ENCODE measurements at places on chromosomes 2 and 18.

GRCh38 chr2:220775856-220776488 is 796.1 kb downstream of the EPHA4 start:
- DNase-seq: peak; percentile 60

DNA sequence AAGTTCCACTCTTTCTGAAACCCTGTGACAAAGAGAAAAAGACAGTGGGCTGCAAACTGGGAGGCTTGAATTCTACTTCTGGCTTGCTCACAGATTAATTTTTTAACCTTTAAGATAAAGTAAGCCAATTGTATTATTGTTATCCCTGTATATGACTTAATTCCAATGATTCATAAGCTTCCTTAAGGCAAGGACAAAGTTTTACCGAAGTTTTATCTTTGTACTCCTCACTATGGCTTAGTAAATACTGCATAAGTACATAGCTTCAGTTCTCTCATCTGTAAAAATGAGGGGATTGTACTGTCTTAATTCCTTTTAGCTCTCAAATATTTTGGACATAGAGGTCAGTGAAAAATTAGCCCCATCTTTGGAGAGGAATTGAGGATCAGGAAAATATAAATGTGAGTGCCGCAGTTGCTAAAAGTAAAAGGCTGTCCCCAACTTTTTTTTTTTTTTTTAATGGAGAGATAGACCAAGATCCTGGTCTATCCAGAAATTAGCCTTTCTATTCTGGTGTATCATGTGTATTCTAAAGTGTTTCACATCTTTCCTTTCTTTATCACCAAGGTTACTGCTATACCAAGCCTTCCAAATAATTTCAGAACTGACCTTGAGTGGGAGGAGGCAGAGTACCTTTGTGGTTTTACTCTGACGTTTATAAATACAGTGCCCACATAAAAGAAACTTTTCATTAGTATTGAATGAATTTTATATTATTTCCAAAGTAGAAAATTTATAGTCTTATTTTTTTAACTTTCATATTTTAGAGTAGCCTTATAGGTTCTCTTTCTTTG is 13.3 kb downstream of the RELCH start:
- no peak for DNase-seq

DNA sequence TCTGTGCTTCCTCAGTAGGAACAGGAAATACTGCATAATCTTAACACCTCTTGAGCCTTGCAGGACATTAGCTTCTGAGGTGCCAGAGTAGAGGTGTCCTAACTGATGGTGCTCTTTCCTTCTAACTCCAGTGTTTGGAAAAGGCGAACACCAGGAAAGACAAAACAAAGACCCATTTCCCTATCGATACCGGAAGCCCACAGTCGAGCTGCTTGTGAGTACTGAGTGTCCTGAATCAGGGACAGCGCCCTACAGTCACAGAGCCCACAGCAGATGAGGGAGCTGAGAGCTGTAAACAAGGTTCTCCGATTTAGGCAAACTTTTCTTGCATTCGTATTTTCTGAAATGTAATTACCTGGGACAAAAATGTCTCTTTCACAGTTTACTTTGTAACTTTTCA is 50.7 kb downstream of the SLC14A2 start:
- no peak for DNase-seq

DNA sequence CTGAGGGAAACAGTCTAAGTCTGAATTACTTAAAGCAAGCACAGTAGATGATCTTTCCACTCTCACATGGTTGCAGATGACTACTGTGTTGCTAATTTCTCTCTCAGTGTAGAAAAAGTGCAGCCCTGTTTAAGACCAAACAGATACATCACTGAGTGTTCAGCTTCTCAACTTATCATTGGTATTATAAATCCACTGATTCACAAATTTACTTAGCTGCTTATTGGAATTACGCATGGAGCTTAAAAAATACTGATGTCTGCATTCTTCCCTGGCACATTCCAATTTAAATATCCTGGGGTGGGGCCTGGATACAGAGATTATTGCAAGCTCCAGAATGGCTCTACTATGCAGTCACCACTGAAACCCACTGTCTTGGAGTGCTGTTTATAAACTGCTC is 411.2 kb downstream of the RND3 start:
- DNase-seq: no peak

GRCh38 chr2:30663806-30664205 is 143.4 kb downstream of the CAPN13 start:
- no peak for DNase-seq

- DNase-seq: no peak
Measured at GRCh38 chr2:239607517-239608191, 206.8 kb upstream of the HDAC4 start.

DNA sequence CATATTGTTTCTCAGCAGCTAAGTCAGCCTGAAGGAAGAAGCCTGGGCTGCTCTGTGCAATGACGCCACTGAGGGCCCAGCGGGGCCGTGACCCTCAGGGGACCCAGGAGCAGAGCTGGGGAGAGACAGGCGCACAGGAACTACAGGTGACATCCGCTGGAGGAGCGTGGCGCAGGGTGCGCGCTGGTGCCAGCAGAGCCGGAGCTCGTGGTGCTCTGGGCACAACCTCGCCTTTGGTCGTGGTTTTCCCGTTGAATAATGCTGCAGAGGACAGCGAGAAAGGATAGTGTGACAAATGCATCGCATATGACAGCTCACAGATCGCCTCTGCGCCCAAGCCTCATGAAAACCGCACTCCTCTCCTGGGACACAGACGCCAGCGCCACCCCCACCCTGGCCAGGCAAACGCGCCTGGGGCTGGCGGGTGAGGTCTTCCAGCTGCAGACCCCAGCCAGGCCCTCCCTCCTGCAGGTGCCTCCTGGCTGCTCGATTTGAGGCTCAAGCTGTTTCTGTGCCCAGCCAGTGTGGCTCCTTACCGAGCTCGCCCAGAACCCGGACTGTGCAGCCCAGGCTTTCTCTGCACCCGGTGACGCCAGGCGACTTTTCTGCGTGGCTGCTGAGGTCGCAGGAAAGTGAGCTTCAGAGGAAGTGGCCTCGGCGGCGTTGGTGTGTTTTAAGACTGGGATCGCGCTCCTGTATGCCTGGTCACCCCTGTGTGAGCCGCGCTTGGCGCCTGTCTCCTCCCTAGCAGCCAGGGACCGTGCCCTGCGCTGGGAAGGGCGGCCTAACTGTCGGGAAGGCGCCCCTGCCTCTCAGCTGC is 583.1 kb upstream of the HS6ST1 start:
- peak; percentile 48 for DNase-seq

DNA sequence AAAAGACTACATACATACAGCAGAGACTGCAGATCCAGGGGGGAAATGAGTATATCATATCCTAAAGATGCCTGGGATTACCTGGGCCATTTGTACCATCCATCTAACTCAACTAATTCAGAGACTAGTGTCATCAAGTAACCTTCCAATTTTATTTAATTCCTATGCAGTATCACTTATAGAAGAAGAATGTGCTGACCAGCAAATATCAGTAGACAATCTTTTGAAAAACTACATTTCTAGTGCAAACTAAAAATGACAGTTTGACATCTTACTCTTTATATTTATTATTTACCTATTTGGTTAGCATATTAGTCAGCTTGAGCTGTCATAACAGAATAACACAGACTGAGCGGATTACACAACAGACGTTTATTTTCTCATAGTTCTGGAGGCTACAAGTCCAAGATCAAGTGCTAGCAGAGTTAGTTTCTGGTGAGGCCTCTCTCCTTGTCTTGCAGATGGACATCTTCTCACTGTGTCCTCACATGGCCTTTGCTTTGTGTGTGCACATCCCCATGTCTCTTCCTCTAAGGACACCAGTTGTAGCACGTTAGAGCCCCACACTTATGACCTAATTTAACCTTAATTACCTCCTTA is 47.0 kb downstream of the NCKAP5 start:
- DNase-seq: no peak

GRCh38 chr2:215745331-215745730 is 268.0 kb downstream of the MREG start:
- no peak for DNase-seq

GRCh38 chr2:20992201-20992711 is 51.6 kb downstream of the APOB start:
- peak; percentile 46 for DNase-seq

DNA sequence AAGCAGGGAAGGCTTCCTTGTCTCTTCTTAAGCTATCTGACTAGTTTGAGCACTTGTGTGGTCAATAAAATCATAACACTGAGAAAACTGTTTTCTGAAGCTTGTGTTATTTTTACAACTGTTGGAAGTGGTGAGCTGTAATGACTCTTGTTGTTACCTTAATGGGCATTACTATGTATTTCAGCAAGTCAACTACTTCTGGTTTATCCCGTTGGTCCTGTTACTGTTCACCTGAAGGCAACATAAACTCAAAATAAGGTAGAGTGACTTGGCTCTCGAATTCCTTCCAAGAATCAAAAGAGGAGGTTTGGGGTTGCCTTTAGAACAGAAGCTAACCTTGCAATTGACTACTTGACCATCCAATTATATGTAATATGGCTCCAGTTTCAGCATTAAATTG is 23.2 kb upstream of the FIGN start:
- DNase-seq: no peak

DNA sequence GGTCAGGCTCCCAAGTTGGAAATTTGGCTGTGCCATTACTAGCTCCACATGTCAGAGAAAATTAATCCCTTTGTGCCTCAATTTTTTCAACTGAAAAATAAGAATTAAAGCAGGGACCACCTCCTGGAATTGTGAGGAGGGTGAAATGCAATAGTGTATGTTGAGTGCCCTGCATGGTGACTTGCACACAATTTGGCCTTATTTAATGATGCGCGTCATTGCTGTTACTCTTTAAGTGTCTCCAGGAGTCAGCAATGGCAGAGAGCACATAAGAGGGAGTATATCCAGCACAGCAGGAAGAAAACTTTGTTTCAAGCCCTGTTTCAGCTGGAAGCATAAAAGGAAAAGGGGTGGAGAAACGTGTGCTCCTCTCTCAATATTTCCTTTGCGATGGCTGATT is 215.8 kb downstream of the ALK start:
- no peak for DNase-seq

- DNase-seq: peak; percentile 86
Measured at GRCh38 chr2:231687133-231687852, 21.0 kb upstream of the PTMA start.

DNA sequence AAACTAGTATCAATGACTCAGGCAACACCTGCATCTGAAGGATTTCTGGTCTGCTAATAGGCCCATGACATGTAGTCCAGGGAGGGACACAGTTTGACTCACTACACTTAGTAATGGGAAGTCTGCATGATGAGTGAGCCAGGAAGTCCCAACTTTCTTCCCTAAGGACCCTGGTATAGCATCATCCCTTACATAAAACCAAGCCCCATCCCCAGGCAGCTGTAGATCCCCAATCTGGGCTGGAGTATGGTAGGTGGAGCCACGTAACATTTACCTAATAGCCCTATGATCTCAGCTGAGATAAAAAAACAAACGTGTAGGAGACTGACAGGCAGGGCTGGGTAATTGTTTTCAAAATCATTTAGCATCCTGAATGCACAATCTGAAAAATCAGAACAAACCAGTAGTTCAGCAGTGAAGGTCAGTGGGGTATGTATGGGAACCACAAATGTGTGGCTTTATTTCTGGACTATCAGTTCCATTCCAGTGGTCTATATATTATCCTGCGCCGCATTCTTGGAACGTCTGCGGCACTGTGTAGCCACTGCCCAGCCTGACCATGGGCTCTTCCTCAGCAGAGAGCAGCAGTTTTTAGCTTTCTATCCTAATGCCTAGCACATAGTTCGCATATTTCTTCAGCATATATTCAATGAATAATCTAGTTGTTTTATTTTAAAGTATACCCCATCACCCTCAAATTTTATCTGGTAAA is 33.5 kb downstream of the EPB41L3 start:
- peak; percentile 55 for DNase-seq

- peak; percentile 73 for DNase-seq
Measured at GRCh38 chr2:9720352-9721093, 89.7 kb upstream of the YWHAQ start.

- no peak for DNase-seq
Measured at GRCh38 chr2:144166743-144167142, 353.2 kb downstream of the ZEB2 start.

- no peak for DNase-seq
Measured at GRCh38 chr2:71426721-71427120, 26.6 kb upstream of the DYSF start.

DNA sequence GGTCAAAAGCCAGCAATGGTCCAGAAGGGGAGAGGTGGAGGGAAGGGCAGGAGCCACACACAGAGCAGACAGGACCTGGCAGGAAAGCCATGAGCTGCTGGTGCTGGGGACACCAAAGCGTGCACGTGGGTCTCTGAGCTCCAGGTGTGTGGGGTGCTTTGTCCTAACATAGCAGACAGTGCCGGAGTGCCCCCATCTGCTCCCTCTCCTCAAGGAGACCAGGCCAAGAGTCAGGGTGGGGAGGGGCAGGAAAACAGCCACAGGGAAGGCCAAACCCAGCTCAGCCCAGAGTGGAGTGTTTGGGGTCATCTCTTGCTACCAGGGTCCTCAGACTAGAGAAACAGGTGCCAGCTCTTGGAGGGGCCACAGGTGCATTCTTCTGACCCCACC is 4.2 kb upstream of the GPC1 start:
- no peak for DNase-seq

DNA sequence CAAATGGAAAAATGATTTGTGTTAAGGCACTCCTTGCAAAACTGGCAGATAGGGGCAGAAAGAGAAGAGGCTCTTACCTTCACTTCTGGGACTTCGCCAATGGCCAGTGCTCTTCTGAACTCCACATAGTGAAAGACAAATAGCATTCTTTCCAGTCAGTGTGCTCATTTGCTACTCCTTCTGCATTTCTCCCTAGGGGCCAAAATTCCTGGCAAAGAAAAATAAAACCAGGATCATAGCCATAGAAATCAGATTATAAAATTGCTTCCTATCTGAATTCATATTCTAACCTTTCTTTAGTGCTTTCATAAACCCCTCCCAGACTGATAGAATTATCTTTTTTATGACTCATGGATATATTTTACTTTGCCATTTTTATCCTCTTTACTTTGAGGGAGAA is 56.9 kb upstream of the PELI1 start:
- DNase-seq: no peak

DNA sequence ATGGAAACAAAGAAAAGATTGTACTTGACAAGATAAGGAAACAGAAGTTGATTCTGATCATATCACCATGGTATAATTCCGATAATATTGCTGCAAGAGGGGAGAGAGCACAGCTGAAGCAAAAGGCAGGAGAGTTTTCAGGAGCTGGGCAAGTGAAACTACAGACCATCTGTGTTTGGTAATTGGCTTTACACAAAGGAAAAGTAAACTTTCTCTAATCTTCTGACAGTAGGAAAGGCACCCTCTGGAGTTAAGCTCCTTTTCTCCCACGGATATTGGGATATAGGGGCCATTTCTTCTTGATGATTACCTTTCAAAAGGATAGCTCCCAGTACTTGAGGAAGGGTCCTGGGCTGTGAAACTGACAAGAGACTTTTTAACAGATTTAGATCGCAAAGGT is 29.9 kb upstream of the REG3A start:
- DNase-seq: peak; percentile 22

DNA sequence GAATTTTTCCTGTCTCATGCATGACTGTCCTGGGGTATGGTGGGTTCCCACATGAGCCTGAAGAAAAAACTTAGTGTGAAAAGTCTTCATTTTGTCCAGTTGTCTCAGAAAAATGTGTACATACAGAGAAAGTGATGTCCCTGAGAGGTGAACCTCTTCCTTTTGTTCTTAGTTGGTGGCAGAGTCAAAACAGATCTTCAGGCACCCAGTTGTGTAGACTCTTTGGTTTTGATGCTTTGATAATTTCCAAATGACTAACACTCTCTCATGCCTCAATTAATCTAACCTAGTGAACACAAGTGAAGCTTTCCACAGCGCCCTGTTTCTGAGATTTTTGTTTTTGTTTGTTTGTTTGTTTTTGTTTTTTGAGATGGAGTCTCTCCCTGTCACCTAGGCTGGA is 273.5 kb downstream of the PIK3C3 start:
- no peak for DNase-seq

GRCh38 chr2:38293152-38293865 is 83.8 kb downstream of the ATL2 start:
- no peak for DNase-seq

GRCh38 chr2:180591947-180592346 is 388.5 kb upstream of the UBE2E3 start:
- DNase-seq: no peak
